ENCODE measurements at places on chromosomes 4 and X.

- DNase-seq = no peak
Measured at GRCh38 chrX:23840674-23841073, 57.7 kb downstream of the SAT1 start.

DNA sequence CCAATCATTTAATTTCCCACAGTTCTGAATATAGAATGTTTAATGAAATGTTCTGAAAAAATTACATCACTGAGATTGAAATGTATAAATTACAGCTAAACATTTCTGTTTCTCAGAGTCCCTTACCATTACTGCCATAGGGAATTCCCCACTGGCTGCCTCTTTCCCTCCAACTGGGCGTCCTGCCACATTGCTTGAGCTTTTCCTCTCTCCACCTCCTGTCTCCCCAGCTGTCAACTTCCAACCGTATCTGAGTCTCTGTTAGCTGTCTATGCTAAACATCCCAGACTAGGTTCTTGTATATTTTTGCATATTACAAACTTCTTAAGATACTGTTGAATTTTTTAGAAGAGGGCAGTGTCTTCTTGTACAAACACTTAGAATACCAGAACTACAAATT is 407.3 kb upstream of the SLIT2 start:
- DNase-seq = no peak

GRCh38 chr4:26334366-26334765 is 13.6 kb downstream of the RBPJ start:
- no peak for DNase-seq

GRCh38 chr4:162229670-162230069 is 65.9 kb upstream of the FSTL5 start:
- no peak for DNase-seq

DNA sequence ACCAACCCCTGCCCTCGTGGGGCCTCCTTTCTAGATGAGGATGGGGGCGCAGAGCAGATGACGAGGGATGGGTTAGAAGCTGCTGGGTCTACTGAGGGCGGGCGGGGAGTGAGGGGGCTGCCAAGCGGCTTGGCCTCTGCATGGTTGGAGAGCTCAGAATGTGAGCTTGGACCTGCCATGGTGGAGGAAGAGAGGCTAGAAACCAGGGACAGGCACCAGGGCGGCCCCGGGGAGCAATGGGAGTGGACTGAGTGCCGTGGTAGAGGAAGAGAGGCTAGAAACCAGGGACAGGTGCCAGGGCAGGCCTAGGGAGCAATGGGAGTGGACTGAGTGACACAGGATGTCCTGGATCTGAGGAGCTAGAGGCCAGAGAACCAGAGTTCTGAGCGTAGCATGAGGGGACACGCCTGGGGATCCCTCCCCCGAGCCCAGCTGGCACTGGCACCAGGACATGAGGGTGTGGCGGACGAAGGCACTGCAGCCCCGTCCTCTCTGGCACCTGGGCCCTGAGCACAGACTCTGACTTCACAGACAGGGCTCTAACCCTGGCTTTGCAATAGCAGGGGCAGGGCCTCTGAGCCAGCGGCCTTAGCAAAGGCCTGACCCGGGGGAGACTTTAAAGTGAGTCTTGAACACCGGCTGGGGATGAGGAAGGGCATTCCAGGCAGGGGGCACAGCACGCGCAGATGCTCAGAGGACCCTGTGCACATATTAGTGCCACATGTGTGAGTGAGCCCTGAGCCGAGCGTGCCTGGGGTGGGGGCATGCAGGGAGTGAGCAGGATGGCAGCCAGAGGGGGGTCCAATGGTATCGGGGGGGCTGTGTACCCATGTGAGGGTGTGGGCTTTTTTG is 214.0 kb upstream of the PSAPL1 start:
- no peak for DNase-seq

DNA sequence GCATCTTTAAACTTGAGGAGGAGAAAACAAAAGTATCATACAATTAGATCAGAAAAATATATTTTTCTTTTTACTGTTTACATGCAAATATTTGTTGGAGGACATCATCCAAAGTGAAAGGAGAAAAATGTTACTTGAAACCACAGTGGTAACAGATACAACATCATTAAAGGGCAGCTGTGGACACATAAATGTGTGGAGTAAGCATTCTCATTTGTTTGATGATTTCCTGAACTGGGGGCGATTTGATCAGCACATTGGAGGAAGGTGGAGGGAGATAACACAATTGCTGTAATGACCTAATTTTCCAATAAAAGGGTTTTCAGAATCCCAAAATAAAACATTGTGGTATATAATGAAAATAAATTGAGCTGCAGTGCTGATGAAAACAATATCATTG is 314.5 kb upstream of the HS3ST1 start:
- DNase-seq = no peak

DNA sequence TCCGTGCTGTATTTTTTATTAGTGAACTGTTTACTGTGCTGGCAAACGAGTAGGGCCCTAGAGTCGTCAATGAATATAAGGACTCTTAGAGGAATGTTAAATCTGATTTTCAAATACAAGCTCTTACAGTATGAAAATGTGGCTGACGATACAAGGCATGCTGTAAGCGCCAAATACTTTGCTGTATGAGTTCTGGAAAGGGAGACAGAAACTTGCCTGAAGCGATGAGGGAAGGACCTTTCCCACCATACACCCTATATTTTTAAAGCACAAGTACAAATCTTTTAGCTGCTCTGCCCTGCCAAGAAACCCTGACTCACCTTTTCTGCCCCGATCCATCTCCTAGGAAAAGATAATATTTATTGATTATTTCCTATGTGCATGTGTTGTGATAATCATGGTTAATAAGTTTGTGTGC is 15.7 kb upstream of the RUFY3 start:
- no peak for DNase-seq

DNA sequence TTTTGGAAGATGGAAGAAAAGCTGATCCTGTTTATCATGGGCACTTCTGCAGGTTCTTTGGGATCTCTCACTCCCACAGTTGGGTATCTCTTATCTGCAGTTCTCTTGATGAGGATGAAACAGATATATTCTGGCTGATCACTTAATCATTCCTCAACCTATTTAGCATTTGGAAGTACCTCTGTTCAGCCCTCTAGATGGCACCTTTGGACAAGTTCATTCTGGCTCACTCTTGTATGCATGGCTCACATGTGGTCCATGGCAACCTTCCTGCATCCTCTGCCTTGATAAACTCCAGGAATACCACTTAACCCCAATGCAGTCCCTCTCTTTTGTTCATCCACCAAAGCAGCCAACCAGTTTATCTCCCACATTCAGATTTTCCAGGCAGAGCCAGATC is 74.2 kb downstream of the SMARCA5 start:
- no peak for DNase-seq

DNA sequence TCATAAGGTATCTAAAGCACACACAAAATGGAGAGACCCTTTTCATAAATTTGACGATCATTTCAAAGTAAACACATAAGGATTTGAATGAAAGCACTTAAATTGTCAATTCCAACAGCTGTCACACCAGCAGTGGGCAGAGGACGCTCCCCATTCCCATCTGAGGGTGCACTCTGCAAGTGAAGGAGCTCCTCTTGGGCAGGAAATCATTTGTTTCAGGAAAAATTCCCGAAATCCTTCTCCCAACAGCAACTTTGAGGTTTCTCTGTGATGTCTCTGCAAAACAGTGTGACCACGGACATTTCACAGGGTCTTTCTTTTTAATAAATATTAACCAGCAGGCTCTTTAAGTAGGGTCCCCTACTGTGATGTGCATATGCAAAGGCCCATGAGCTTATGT is 111.0 kb downstream of the EPHA5 start:
- DNase-seq = no peak
